ENCODE measurements at places on chromosomes 3 and 15. TPM values are rescaled to one million over a fixed set of nuclear protein-coding genes. Genes with fewer than 3 reads are reported as not detected.

Gene NEK10
- total RNA-seq, result 9.4 TPM

Gene CHD2
- 193 TPM for total RNA-seq

Gene SPSB4
- total RNA-seq, result 0.47 TPM

Gene MFSD1
- 67.6 TPM for total RNA-seq

Gene GP9
- not detected for total RNA-seq

Gene EFHB
- not detected for total RNA-seq

Gene FBXW12
- total RNA-seq, result 0.23 TPM

- no peak for DNase-seq
Observed at GRCh38 chr3:194640829-194641228, 7.6 kb upstream of the TMEM44 start.

- DNase-seq, result no peak
Observed at GRCh38 chr3:9439331-9439730, 41.9 kb downstream of the SETD5 start.

DNA sequence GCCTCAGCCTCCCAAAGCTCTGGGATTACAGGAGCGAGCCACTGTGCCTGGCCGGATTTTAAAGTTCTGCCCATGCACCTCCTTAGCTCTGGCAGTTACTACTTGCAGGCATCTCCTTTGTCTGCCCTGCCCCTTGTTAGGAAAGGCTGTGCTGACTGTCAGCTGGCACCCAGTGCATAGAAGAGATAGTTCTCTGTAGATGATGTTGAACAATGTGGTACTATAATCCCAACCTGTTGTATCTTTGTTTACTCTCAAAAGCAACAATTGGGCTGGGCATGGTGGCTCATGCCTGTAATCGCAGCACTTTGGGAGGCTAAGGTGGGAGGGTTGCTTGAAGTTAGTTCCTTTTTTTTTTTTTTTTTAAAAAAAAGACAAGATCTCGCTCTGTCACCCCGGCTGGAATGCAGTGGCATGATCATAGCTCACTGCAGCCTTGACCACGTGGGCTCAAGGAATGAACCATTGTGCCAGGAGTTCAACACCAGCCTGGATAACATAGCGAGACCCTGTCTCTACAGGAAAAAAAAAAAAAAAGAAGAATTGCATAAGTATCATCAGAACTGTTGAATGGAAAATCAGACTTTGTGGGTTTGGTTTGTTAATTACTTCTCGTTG is 30.6 kb downstream of the FLNB start:
- no peak for DNase-seq

- peak; percentile 64 for DNase-seq
Observed at GRCh38 chr15:48177766-48178647, at the start of gene MYEF2. Gene MYEF2 (minus strand): TSS chr15:48178295. CDS start chr15:48178237, 58 bp downstream.

DNA sequence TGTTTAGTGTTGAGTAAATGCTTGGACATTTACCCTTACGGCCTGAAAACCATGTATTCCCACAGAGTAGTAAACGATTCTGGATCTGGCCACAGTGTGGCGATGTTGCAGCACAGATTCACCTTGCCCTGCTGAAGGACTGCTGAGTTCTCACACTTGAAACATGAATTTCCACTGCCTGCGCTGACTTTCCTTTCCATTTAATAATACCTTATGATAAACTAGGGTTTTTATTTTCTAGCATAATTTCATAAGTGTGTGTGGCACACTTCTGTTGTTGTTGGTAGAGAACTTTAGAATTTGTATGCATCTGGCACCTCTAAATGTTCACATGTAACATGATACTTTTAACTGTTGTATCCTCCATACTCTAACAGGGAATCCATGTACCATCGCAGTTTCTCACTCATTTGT is 53.9 kb downstream of the C3orf38 start:
- DNase-seq, result peak; percentile 72

DNA sequence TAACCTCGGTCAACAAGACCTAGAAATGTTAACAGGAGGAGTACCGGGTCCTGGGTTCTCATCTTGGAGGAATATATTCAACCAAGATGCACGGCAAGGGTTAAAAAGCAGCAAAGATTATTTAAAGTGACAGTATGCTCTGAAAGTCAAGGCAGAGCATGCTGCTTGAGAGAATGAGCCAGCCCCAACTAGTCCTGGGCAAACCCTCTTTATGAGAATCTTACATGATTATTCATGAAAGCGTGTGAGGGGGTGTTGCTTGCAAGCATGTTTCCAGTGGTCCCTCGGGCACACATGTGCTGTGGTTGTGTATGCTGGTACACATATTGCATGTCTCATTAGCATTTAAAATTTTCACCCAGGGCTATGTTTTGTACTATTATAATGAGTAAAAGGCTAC is 1445.6 kb downstream of the SI start:
- DNase-seq, result no peak

DNA sequence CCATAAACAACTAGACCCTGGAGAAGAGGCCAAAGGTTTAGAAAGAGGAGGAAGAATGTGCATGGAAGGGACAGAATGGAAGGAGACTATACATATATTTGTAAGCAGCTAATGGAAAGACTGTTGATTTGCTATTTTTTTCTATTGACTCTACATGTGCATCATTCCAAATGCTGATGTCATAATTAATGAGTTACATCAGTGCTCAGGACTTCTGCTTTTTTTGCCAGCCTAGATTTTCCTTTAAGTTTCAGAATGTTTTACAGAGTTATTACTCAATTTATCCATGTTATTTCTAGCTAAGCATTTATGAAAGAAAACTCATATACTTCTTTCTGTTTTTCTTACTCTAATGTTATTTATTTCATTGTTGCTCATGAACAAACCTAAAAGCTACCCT is 62.6 kb upstream of the VGLL3 start:
- DNase-seq, result no peak

- DNase-seq, result no peak
Observed at GRCh38 chr3:105765308-105765639, 103.5 kb downstream of the CBLB start.

DNA sequence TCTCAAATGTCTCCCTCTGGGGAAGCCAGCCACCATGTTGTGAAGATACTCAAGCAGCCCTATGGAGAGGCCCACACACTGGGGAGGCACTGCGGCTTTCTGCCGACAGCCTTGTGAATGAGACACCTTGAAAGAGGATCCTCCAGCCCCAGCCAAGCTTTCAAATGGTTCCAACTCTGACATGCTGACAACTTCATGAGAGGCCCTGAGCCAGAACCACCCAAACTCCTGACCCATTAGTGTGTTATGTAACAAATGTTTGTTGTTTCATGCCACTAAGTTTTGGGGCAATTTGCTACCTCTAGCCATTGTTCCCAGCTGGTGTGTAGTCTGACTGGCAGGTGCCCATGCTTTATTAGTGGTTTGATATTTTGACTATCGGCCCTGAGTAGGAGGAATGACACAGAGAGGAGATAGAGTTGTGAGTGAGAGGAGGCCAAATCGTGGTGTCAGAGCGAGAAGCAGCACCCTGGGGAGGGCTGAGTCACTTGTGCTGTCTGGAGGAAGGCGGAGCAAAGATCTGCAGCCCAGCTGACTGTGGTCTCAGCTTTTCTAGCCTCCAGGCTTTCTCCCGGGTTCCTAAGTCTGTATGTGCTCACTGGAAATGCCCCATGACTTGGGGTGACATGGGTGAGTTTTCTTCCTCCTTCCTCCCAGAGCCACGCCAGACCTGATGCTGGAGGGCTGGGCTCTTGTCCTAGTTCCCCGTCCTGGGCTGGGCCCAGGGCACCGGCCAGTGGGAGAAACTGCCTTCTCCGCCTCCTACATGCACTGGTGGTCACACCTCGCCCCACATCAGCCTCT is 56.7 kb upstream of the BLM start:
- DNase-seq, result peak; percentile 76

DNA sequence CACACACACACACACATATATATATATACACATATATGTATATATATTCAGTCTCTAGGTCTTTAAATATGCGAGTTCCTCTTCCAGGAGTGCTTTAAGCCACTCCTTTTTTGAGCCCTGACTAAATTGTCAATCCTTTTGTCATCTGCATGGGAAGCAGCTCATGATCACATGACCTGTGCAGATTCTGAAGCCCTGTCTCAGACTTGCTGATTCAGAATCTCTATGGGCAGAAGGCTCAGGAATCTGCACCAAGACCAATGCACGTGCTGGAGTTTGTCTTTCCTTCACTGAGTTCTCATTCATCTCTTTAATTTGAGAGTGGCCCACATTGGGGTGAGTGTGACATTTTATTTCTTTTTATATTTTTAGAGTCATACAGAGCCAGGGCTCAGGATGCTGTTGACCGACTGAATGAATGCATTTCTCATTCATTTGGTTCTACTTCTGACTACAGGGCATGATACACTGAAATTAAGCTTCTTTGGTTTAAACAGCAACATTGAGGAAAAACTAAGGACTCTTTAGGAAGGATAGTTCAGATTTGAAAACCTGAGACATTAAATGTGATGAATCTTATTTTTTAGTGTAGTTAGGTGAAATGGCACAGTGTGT is 307.5 kb downstream of the EDEM1 start:
- no peak for DNase-seq

- DNase-seq, result no peak
Observed at GRCh38 chr3:70085613-70086012, 86.1 kb downstream of the SAMMSON start.

DNA sequence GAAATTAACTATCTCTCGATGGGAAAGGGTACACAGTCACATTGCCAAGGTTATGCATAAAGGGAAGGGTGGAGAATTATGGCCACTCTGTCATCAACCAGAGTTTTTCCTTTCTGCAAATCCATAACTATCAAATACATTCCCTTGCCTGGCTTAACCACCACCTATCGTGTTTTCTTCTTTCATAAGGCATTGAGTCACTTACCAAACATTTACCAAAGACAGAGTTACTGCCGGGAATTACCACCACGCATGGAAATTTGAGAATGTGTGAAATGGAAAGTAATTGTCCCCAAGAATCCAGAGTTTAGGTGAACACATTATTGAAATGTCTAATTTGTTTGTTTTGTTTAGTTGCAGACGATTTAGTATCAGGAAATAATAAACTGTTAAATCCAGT is 134.3 kb upstream of the LRRN1 start:
- no peak for DNase-seq

GRCh38 chr3:146164071-146164470 is 3.1 kb upstream of the PLOD2 start:
- no peak for DNase-seq

GRCh38 chr3:16464511-16465148 is 48.9 kb downstream of the RFTN1 start:
- DNase-seq, result no peak

DNA sequence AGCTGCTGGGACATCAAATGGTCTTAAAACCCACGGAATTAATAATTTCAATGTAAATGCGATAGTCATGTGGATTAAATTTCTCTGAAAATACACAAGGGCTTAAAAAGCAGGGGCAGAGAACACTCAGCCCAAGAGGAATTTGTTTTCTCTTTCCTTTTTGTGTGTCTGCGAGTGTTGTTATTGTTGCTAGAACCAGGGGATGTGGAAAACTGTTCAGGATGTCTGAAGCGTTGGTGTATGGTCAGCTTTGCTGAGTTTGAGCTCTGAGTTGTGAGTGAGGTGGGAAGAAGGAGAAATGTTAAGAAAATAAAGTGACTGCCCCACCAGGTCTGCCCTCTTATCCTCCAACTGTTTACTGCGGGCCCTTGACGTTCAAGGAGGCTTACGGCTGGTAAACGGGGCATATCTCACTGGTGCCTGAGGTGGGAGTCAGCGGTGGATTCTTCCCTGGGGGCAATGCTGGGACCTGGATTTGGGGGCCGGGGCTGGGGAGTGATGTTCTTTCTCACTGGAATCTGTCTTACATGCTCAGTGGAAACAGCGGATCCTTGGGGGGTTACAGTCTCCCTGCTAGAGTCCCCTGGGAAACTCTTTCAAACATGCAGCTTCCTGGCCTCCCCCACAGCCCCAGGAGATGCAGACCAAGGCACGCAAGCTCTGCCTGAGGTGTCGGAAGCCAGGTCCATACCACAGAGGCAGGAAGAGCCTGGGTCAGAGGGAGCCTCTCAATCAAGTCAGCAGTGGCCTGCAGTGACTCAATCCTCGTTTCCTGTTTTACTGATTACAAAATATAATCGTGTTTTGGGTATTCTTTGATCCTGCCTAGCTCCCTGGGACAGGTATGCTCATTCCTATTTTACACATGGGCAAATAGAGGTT is 41.8 kb downstream of the ITGA11 start:
- peak; percentile 44 for DNase-seq

GRCh38 chr3:150236316-150237082 is 171.6 kb upstream of the TSC22D2 start:
- DNase-seq, result no peak

DNA sequence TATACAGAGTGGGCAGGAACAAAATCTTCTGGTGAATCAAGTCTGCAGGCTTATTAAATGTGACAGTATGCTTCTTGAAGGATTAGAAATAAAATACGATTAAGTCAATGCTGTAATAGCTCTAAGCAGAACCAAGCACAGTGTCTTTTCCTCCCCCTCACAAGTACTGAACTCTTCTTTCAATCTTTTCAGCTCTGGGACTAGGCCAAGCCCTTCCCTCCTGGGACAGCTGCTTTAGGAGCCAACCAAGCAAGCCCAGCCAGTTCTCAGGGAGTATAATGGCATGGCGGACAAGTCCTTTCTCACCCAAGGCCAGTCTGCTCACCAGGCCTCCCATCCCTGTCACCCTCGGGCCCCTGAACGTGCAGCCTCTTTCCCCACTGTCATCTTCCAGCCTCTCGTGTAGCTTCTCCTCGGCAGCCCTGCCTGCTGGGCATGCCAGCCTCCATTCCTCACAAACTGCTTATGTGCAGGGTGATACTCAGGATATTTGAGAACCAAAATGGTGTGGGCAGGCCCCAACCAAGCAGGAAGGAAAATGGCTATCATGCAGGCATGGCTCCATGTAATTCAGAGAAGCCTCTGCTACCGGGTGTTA is 8.4 kb upstream of the PPP1R2 start:
- DNase-seq, result no peak

DNA sequence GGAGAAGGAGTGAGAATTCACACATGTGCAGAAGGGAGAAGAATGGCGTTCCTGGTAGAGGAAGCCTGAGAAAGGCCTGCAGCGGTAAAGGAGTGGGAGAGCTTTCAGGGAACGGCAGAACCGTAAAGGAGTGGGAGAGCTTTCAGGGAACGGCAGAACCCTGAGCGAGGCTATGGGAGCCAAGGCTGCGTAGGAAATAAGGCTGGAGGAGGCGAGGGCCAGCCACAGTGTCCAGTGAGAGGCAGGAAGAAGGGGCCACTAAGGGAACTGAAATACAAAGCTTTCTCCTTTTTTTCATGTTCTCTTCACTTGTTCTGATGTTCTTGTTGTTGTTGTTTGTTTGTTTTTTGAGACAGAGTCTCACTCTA is 41.6 kb downstream of the GOLGA6L10 start:
- no peak for DNase-seq

DNA sequence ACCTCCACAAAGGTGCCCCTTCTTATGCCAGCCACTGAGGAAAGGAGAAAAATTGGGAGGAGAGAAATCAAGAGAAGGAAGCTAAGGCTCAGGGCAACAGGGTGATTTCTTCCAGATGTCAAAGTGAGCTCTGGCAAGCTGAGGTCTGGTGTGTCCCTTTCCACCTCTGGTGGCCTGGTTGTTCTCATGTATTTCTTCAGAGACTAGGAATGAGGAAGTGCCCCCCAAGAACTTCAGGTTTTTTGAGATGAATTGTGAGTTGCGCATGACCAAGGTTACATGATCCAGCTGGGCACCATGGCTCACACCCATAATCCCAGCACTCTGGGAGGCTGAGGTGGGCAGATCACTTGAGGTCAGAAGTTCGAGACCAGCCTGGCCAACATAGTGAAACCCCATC is 5.6 kb downstream of the RAB6B start:
- no peak for DNase-seq
